NCI-H1436 treated with DMSO at 0.1 percent for 48 hours (cell line): ENCODE measurements at places on chromosomes 7 and 10.

GRCh38 chr10:22607261-22607660 is 107.1 kb downstream of the PIP4K2A start:
- no peak for DNase-seq

GRCh38 chr7:22640269-22640668 is 86.7 kb upstream of the IL6 start:
- no peak for DNase-seq

- no peak for DNase-seq
These were observed 28.2 kb downstream of the INPP5F start for GRCh38 chr10:119754085-119754484.

DNA sequence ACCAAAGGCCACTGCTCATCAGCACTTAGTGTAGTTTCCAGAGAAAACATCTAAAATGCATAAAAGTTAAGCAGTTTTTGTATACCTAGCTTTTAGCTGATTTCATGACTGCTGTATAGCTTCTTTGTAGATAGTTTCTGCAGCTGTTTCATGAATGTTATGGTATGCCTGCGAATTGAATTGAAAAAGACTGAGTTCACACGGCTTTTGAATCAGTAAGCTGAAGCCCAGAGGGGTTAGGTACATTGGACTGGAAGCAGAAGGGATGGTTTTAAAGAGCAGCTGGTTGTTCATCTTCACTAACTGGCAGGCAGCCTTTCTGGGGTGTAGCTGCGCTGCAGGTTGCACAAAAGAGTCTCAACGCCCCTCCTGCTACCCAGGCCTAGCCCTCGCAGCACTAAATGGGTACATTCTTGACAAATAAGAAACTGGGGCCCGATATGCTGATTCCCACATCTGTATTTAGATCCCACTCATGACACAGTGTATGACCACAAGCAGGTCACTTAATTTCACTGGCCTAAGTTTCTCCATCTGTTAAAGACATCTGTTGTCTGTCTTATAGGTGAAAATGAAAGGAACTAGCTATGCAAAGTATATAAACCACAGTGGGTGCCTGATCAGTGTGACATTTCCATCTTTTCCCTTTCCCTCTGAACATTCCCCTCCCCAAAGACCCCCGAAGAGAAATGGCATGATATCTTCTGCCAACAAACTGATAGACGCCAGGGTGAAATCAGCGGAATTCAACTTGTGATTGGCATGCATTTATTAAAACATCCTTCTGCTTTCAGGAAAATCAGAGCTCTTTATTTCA is 85.9 kb upstream of the AGBL3 start:
- DNase-seq = no peak

DNA sequence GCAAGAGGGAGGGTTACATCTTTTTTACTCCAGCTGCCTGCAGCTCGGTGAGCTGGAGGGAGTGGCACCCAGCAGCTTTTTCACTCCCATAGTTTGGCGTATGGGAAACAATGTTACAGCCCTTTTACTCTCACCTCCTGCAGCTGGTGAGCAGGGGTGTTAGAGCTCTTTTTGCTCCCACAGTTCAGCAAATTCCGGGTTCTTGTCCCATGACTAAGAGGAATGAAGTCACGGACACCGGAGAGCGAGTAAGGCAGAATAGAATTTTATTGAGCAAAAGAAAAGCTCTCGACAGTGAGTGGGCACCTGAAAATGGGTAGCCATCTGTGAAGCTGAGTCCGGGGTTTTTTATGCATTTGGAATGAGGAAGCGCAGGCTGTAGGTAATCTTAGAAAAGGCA is 446.6 kb downstream of the GFRA1 start:
- DNase-seq = no peak

DNA sequence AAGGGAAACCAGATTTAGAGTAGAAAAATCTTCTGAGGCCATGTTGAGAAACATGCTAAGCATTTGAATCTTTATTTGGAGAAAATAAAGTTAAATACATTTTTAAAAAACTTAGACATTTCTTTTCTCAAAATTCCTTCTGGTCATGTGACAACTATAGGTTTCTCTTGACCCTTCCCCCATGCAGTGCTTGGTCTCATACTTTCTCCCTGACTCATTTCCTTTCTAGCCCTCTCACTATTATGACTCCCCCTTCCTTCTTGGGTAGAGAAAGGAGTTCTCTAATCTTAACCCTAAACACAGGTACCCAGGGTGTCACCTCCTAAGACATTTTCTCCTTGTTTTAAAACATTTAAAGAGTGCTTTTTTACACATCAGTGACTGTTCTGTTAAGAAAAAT is 179.5 kb upstream of the TMEM106B start:
- no peak for DNase-seq

DNA sequence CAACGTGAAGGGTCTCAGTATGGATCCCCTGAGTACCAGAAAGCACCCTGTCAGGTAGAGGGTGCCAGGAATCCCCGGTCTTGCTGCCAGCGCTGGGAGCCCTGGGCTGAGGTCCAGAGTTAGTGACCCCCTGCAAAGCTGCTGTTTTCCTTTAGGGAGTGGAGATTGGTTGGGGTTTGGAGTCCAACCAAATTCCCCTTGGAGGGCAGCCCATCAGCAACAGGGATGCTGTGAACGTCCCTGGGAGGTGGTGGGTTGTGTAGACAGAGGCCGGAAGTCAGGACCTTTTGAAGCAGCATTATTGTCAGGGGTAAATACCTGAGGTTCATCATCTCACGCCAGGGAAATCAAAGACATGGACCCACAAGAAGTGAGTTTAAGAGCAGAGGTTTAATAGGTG is 104.2 kb downstream of the COL26A1 start:
- DNase-seq = no peak

DNA sequence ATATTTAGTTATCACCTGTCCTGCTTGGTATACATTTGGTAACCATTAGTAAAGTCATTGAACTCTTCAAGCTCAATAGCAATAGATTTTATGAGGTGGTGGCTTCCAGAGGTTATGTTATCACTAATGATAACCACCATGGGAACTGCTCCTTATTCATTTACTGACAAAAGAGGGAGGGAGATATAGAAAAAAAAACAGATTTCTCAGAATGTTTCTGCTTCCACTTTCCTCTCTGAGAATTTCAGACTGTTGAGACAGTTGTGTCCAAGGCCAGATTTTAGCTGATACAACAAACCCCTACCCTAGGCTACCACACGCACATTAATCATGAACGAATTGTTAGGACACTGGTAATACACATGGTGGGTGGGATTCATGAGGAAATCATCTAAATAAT is 154.0 kb upstream of the AOAH start:
- no peak for DNase-seq

DNA sequence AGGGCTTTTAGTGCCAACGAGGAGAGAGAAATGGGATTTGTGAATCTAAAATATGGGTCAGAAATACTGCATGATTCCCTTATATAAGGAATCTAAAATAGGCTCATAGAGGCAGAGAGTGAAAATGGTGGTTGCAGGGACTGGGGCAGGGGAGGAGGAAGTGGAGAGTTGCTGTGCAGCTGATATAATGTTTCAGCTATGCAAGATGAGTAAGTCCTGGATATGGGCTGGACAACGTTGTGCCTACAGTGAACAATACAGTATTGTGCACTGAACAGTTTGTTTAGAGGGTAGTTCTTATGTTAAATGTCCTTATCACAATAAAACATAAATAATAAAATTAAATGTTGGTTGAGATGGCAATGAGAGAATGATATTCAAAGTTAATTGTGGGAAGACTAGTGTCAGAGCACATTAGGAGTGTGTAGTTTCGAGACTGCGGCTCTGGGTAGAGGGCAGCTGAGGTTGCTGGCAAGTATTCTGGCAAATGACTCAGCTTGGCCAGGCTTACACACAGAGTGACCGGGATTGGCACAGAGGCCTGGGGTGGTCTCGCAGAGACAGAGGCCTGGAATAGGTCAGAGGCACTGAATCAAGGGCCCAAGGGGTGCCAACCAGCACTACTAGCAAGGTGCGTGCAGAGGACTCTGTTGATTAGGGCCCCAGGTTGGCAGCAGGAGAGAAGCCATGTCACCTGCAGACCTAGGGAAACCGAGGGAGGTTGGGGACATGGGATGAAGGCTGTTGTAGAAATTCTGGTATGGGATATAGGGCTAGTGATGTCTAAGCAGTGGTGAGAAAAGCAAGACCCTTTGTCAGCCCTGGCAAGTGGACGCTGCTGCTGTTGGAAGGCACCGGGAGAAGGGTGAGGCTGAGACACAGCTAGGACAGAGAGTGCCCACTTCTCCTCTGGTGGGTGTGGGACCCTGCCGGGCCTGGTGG is 2.8 kb upstream of the DEPP1 start:
- no peak for DNase-seq

DNA sequence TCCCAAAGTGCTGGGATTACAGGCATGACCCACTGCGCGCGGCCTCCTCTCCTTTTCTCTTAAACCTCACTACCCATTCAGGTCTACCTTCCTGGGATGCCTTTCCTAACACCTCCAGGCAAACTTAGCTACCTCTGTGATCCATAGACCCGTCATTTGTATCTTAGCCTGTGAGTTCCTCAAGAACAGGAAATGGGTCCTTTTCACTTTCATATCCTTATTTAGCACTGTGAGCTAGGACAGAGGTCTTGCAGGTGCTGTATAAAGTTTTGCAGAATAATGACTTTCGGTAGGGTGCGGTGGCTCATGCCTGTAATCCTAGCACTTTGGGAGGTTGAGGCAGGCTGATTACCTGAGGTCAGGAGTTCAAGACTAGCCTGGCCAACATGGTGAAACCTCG is 215.7 kb downstream of the RELN start:
- DNase-seq = no peak

GRCh38 chr7:87047-87446 is 105.3 kb upstream of the FAM20C start:
- no peak for DNase-seq

- no peak for DNase-seq
These were observed 10.6 kb upstream of the CPVL start for GRCh38 chr7:29156907-29157452.

GRCh38 chr10:92990615-92991014 is 70.0 kb upstream of the CYP26C1 start:
- no peak for DNase-seq

DNA sequence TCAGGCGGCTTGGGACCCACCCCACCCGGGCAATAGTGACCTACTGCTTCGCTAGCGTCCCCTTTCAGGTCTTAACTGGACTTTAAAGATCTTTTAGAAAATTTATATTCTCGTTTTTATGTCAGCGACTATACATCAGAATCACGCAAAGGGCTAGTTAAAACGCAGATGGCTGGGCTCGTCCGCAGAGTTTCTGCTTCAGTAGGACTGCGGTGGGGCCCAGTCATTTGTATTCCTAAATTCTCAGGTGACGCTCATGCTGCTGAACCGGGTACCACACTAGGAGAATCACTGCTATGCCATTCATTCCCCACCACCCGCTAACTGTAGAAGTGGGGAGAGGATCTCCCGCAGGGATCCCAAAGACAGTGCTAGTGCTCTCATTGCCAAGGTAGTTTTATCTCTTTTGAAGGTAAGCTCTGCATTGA is 12.0 kb upstream of the SP8 start:
- DNase-seq = peak; percentile 26

DNA sequence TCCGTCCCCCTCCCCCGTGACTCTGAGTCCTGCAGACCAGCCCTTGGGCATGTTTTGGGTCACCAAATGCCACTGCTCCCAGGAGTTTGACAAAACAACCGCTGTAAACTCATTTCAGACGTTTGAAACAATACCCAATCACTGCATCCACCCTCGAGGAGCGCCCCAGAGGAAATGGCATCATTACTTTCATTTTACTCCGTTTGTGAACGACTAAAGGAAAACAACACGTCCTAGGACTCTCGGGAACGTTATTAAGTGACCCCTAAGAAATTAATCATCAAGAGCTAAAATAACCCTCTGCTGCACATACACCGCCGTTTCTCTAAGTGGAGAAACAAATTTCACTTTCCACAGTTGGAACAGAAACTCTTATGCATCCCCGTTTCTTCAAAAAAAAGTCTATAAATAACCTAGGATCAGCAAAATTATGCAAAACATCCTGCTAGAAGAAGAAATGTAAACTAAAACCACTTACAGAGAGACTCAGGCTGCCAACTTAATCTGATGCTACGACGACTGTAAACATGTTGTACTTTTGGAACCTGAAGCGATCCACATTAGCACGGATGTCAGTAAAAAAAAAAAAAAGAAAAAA is 109.9 kb upstream of the EFCAB10 start:
- no peak for DNase-seq

DNA sequence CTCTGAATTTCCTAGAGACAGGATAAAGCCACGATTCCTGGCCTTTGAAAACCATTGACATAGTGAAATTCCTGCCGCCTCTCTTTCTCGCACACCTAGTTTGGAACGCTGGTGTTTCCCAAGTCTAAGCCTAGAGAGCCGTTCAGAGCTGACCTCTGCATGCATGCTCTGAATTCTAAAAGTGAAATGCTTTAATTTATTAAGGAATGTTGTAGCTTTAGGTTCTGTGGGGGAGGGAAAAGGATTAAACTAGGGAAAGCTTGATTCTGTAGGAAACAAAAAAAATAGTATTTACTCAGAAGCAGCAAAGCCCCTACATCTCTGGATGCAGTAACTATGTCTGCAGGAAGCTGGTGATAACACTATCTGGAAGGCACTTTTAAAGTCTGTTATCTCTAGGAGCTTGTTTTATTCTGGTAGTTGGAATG is 27.3 kb downstream of the PFKP start:
- no peak for DNase-seq

GRCh38 chr10:71228875-71229675 is 16.7 kb downstream of the UNC5B start:
- no peak for DNase-seq

GRCh38 chr10:130998046-130998435 is 313.5 kb downstream of the TCERG1L start:
- no peak for DNase-seq

- no peak for DNase-seq
These were observed 61.4 kb downstream of the ST7 start for GRCh38 chr7:117014673-117015133.

GRCh38 chr10:14489522-14490177 is 158.9 kb upstream of the FRMD4A start:
- no peak for DNase-seq

DNA sequence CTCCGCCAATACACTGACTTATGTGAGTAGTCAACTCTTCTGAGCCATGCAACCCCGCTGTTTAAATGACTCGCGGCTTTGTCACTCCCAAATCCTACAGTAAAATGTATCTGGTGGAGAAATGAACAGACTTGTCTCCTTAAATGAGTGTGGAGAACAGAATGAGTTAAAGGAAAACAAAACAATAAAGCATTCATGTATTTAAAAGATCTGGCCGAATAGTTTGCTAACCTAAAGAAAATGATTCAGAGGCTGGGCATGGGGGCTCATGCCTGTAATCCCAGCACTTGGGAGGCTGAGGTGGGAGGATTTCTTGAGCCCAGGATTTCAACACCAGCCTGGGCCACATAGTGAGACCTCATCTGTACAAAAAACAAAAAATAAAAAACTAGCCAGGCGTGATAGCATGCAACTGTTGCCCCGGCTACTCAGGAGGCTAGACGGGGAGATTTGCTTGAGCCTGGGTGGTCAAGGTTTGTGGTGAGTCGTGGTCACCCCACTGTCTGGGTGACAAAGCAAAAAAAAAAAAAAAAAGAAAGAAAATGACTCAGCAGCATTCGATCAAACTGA is 86.5 kb upstream of the PFKP start:
- no peak for DNase-seq

GRCh38 chr7:97346349-97346748 is 228.9 kb downstream of the SDHAF3 start:
- DNase-seq = no peak

- DNase-seq = no peak
These were observed 1.9 kb downstream of the DNAH11 start for GRCh38 chr7:21544715-21545114.

- DNase-seq = no peak
These were observed 17.6 kb upstream of the PHYH start for GRCh38 chr10:13317474-13317873.

- no peak for DNase-seq
These were observed 114.5 kb downstream of the TMEM130 start for GRCh38 chr7:98755138-98755898.

- no peak for DNase-seq
These were observed 16.0 kb downstream of the ADCYAP1R1 start for GRCh38 chr7:31068006-31068675.
